ENCODE measurements at places on chromosomes 11 and 22.

- DNase-seq, result no peak
Measured at GRCh38 chr11:75734491-75735180, 17.0 kb downstream of the MOGAT2 start.

DNA sequence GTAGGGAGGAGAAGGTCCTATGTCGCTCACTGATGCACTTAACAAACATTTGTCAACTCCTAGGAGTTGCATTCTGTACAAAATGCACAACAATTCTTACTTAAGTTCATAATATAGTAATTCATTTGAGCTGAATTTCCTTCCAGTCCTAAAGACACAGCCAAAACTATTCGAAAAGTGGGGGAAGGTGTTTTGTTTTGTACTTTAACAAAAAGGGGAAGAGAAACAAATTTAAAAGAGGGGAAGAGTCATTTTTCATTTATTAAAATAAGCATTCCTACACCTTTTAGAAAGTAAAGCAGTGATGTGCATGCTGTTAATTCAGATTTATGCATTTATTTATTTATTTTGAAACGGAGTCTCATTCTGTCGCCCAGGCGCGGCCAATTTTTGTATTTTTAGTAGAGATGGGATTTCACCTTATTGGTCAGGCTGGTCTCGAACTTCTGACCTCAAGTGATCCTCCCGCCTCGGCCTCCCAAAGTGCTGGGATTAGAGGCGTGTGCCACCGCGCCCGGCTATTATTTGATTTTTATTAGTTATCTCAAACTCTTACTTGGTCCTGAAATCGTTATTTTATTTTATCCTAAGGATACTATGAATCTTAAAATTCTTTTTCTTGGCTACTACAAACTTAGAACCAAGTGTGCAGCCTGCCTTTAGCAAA, 1.1 kb upstream of the FANCF start:
- DNase-seq, result no peak

- DNase-seq, result no peak
Measured at GRCh38 chr11:134330611-134331353, 1.0 kb upstream of the GLB1L2 start.

GRCh38 chr11:63022441-63022840, 6.8 kb upstream of the SLC22A8 start:
- no peak for DNase-seq

DNA sequence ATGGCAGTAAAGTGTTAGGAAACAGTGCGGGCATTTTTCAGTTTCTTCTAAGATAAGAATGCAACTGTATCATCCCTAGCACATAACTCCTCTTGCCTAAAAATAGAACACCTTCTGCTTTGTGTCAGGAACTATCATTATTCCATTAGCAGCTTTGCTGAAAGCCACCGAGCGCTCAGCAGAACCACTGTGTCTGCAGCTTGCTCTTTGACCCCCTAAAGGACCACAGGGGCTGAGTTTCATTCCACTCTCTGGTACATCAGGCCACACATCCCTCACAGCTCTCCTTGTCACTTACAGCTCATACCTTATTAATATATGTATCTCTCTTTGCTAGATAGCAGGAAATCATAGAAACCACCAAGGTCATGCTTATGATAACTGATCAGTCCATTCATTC, 360.2 kb downstream of the KCNA4 start:
- no peak for DNase-seq

DNA sequence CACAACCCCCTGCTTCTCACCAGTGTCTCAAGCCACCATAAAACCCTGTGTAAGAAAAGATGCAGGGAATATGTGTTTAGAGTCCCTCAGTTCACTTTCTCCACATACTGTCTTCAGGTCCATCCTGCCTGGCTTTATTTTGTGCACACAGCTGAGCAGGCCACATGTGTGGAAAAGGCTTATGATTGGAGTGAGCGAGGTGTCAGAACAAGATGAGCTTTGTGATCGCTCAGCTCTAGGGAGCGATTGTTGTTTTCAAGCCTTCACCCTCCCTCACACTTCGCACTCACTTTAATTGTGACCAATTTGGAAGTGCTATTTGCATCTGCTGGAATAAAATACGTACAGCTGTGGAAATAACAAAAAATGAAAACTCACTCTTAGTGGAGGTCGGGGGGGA, 931.1 kb upstream of the TENM4 start:
- DNase-seq, result no peak

GRCh38 chr22:36213586-36213985, 12.0 kb upstream of the APOL4 start:
- no peak for DNase-seq

DNA sequence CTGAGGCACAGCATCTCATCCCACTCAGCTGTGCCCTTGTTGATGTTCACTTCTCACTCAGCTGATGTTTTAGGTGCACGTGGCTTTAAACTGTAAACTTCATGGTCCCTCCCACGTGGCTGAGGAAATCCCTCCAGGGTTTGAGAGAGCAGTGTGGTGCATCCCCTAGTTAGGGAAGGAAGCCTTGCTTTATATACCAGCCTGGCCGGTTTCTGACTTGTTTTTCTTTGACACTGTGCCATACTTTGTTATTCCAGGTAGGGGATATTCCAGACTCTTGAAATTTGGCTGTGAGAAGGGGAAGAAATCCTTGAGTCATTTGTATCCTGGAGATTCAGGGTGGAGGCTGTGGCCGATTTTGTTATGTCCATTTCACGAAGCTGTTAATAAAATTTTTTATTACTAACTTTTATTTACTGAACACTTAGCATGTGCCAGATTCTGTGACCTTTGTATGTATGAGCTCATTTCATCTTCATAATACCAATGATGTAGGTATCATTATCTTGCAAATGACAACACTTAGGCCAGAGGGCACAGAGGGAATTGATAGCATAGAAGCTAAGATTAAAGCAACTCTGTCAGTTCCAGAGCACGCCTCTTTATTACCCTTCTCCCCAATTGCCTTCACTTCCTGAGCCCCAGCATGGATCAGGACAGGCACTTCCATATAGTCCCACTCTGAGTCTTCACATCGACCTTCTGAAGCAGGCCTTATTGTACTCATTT, 116.6 kb downstream of the NAV2 start:
- DNase-seq, result no peak

GRCh38 chr11:86888164-86889000, 66.8 kb downstream of the FZD4 start:
- DNase-seq, result no peak

GRCh38 chr11:48141475-48142122, 75.0 kb upstream of the OR4B1 start:
- DNase-seq, result no peak

DNA sequence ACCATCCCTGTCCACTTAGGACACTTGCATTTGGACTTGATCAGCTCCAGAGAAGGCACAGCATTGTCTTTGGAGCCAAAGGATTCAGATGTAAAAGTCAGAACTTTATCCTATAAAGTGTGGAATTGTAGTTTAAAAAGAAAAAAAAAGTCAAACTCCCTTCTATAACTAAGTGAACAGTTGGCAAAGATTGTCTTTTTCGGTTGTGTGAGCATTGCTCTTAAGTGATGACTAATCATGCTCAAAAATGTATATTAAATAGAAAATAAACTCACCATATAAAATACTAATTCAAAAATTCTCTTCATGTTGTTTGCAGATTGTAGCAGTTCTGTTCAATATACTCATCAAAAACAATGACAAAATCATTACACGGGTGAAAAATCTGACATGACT, 93.8 kb downstream of the ETS1 start:
- DNase-seq, result no peak

DNA sequence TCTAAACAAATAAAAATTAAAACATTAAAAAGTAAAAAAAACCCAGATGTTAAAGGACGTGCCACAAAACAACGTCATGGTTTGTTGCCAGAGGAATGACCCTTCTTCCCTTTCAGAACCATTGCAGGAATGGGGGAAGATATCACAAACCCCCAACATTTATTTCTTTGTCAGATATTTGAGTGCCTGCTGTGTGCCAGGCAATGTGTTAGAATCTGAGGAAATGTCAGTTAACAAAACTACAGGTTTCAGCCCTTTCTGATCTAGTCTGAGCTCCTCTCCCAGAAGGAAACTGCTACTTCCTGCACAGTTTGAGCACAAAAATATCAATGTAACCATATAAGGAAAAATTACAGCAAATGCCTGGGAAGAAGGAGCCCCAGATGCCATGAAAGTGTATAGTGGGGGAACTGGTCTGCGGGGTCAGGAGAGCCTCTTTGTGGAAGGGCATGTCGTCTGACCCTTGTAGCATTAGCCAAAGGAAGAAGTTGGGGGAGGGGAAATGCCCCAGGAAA, 7.1 kb upstream of the NHERF4 start:
- no peak for DNase-seq

DNA sequence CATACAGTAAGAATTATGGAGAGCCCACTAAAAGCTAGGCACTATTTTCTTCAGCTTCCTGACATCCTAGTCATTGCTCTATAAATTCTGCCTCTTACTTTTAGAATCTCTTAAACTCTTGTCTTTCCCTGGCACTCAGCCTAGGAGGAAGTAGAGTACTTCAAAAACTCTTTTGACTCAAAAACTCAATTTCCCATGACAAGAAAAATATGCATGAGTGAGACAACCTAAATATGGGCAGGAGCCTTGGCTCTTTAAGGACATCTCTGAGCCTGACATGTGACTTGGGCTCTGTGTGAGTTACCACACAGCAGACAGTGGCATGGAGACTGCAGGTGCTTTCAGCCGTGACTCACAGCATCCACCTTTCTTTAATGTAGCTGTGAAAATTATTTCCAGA, 97.5 kb upstream of the CCDC179 start:
- no peak for DNase-seq

- DNase-seq, result no peak
Measured at GRCh38 chr11:118417801-118418200, 16.4 kb downstream of the ATP5MG start.

DNA sequence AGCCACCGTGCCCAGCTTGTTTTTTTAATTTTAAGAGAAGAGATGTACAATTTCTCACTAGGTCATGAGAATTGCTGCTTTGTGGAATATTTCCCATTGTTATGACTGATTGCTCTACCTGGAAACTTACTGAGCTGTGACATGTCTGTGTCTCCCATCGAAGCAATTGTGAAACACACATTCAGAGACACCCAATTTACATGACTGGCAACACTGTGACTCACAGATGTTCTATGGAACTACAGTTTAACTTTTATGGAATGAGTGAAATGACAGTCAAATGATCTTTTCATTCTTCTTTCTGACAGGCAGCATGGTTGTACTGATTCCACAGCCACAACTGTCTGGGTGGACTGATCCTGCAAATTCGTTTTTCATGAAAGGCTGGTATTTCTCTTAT, 32.3 kb downstream of the ELF5 start:
- no peak for DNase-seq

DNA sequence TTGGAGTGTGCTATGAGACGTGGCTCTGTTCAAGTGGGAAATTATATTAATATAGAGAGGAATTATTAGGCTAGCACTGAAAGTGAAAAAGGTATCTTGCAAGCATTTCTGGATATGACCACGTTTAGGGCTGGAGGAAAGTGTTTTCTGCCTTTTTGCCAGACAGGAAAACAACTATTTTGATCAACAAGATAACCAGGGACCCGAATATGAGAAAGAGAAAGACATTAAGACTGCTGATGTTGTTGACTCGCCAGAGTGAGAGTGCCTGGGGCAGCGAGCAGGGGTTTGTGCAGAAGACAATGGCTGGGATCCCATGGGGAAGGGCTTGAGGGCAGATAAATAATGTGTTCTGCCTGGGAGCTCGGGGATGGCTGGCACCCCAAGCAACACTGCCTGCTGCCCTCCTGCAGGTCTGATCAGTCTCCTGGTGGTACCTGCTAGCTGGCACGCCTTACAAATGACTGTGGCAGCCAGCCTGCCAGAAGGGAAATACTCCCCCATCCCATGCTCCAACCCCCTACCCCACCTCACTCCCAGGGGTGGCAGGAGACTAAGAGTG, 23.1 kb upstream of the CHST1 start:
- no peak for DNase-seq

- no peak for DNase-seq
Measured at GRCh38 chr11:28636033-28636432, 527.8 kb downstream of the METTL15 start.
